Type B pancreatic cell (in vitro differentiated cells): ENCODE measurements at places on chromosomes 2 and 18. TPM values are rescaled to one million over a fixed set of nuclear protein-coding genes. Genes with fewer than 3 reads are reported as not detected.

Gene SMYD1
- total RNA-seq = 0.87 TPM in 1 of 2 replicates, not detected in the other

Gene LIMS1
- 40.9 and 43.5 TPM in 2 replicates for total RNA-seq

Gene LHCGR
- total RNA-seq = 0.40 and 0.92 TPM in 2 replicates

Gene LOXL3
- 3.4 and 23.8 TPM in 2 replicates for total RNA-seq

Gene NGEF
- 20.7 and 77.3 TPM in 2 replicates for total RNA-seq

Gene OXER1
- total RNA-seq = 2.3 and 2.8 TPM in 2 replicates

Gene CENPA
- total RNA-seq = 9.0 and 24.7 TPM in 2 replicates

Gene CYP27A1
- total RNA-seq = 6.5 and 6.9 TPM in 2 replicates

Gene CXCR1
- total RNA-seq = not detected in 2 replicates

- H3K27me3 ChIP-seq = no peaks in the 10 kb centered on the region
- H3K4me3 ChIP-seq = no peak overlapping the region
- H3K4me1 ChIP-seq = peaks cover 10% of the 10 kb centered on the region
- H3K36me3 ChIP-seq = no peaks in the 10 kb centered on the region
Measured at GRCh38 chr18:65907281-65907680, 156.5 kb downstream of the CDH7 start.

DNA sequence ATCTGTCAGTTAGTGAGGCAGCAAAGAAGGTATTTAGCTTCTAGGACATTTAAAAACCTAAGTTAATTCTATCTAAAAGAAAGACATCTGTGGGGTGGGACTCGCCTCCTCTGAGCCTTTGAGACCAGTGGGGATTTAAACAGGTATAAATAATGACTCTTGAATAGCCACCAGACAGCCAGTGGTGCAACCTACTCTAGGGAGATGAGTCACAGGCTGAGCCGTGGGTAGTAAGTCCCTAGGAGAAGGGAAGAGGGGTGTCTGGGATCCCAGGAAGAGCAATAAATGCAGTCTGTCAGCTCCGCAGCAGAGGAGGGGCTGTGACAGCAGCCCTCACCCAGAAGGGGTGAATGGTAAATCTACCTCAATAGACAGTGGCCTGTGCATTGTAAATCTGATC is 43.1 kb upstream of the GALNT3 start:
- no peaks in the 10 kb centered on the region for H3K36me3 ChIP-seq
- H3K4me1 ChIP-seq = no peaks in the 10 kb centered on the region
- H3K27me3 ChIP-seq = no peaks in the 10 kb centered on the region
- H3K27ac ChIP-seq = no peak overlapping the region

- no peaks in the 10 kb centered on the region for H3K27me3 ChIP-seq
- no peak overlapping the region for H3K27ac ChIP-seq
- H3K36me3 ChIP-seq = no peaks in the 10 kb centered on the region
- DNase-seq = no peak
- H3K4me1 ChIP-seq = no peaks in the 10 kb centered on the region
- H3K4me3 ChIP-seq = no peak overlapping the region
Measured at GRCh38 chr2:61721382-61721781, 132.5 kb downstream of the FAM161A start.

DNA sequence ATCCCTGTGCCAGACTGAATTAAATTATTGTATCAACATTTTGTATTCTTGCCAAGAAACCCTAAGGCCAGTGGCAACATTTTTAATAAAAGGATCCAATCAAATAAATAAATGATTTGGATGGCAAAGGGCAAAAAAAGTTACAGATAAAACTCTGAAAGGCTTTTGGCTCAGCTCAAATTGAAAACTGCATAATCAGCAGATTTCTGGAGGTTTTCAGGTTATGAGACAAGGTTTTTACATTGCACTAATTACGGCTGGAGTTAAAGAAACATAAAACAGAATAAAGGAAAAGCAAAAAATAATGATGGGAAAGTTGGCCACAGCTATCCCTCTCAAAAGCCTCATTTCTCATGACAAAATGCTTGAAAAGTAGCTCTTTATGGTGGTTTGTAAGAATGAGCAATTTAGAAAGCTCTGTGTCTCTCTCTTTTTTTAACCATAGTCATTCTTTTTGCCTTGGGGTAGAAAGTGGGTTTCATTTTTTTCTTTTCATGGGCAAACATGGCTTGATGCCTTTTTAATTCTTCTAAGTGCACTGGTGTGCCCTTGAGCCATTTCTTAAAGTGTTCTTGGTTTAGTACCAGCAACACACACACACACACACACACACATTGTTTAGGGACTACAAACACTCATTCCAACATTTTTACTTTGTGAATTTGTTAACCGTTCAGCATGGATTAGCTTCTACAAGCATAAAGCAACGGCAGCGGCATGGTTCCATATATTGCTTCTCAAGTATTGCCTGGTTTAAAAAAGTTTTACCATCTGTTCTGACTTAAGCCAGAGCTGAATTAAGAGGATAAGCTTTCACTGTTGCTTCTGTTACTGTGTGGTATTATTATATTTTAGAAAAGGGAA is 747.1 kb upstream of the FSHR start:
- DNase-seq = no peak
- peak overlapping the region; percentile 23 for H3K27ac ChIP-seq
- peaks cover 23% of the 10 kb centered on the region for H3K4me1 ChIP-seq
- no peaks in the 10 kb centered on the region for H3K27me3 ChIP-seq

- H3K27ac ChIP-seq = no peak overlapping the region
- no peak for DNase-seq
- no peak overlapping the region for H3K4me3 ChIP-seq
- peaks cover 3% of the 10 kb centered on the region for H3K4me1 ChIP-seq
Measured at GRCh38 chr18:34772887-34773286, 62.8 kb downstream of the DTNA start.

DNA sequence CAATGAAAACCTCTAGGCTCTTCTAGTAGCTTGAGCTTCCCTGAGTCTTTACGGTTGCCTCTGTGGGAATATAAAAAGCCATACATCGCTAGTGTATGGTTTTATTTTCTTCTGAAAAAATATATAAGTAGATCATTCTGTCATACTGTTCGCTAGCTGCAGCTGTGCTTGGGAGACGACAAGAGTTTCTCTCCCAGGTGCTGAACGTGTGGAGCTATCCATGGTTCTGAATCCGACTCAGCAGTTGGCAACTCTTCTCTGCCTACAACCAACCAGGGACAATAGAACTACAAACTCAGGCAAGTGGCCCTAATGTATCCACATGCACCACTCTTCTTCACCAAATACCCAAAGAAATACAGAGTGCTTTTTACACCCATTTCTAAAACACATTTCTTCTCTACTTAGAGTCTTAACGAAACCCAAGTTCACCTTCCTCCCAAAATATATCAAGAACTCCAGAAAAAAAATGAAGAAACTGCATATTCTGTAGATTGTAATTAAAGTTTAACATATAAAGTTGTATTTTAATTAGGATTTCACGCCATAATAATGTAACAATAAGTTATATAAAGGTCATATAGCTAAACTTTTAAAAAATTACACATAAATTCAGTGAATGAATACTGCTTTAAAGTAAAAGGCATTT is 2.2 kb upstream of the KCNH7 start:
- no peak overlapping the region for H3K27ac ChIP-seq
- H3K4me3 ChIP-seq = peak overlapping the region; percentile 89
- peaks cover 11% of the 10 kb centered on the region for H3K4me1 ChIP-seq
- peak; percentile 78 for DNase-seq
- peaks cover 44% of the 10 kb centered on the region for H3K27me3 ChIP-seq

- no peaks in the 10 kb centered on the region for H3K27me3 ChIP-seq
- H3K27ac ChIP-seq = no peak overlapping the region
- peaks cover 3% of the 10 kb centered on the region for H3K36me3 ChIP-seq
- H3K4me3 ChIP-seq = peak overlapping the region; percentile 59
- no peak for DNase-seq
Measured at GRCh38 chr2:8840475-8841091, 3.2 kb upstream of the KIDINS220 start.

DNA sequence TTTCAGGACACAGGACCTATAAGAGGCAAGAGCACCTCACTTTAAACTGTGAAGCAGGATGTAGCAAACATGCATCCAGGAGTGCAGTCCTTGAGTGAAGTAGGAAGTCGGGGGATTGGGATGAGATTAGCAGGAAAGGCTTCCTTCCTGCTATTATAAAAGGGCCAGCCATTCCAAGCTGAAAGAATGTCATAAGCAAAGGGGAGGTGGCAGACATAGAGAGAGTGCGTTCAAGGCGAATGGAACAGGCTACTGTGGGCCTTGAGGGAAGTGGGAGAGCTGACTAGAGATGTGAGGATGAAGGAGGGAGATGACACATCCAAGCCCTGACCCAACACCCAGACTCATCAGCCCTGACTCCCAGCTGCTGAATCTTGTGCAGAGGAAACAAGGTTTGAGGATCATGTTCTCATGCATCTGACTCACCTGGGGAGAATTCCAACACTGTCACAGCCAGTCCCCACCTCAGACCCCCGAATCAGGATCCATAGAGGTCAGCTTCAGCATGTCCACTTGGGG is 63.9 kb downstream of the GYPC start:
- H3K4me1 ChIP-seq = peaks cover 3% of the 10 kb centered on the region
- DNase-seq = no peak
- peaks cover 13% of the 10 kb centered on the region for H3K27me3 ChIP-seq
- no peaks in the 10 kb centered on the region for H3K36me3 ChIP-seq
- H3K27ac ChIP-seq = no peak overlapping the region
- no peak overlapping the region for H3K4me3 ChIP-seq

DNA sequence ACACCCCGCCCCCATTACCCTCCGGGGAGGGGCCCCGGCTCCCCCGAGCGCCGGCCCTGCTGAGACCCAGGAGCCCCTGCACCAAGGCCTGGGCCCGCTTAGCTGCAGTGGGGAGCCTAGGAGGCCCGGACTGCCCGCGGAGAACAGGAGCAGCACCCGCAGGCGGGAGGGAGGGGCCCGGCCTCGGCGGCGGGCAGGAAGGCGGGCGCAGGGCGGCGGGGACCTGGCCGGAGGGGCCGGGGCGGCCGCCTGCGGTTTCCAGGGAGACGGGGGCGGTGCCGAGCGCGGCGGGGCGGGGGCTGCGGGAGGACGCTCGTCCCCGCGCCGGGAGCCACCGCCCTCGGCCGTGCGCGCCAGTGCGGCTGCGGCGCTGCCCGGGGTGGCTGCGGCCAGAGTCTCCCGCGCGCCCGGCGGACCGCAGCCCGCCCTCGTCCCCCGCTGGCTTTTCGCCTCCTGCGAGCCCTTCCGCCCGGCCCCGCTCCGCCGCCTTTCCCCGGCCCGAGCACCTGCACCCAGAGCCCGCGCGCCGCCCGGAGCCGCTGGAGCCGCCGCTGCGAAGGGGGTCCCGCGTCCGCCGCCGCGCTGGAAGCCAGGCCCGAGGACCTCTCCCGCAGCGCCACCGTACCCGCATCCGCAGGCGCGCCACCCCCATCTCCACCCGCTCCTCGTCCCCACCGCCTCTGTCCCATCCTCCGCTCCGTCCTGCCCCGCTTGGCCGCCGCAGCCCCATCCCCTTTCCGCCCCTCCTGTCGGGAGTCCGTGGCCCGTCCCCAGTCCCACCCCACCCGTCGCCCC is 17.2 kb downstream of the GPC1 start:
- H3K27ac ChIP-seq = peak overlapping the region; percentile 96
- H3K4me3 ChIP-seq = peak overlapping the region; percentile 83
- H3K27me3 ChIP-seq = peaks cover 24% of the 10 kb centered on the region
- peaks cover 4% of the 10 kb centered on the region for H3K36me3 ChIP-seq

GRCh38 chr2:216548901-216549331 is 50.3 kb downstream of the RPL37A start:
- no peak overlapping the region for H3K27ac ChIP-seq
- peaks cover 6% of the 10 kb centered on the region for H3K27me3 ChIP-seq
- H3K36me3 ChIP-seq = peaks cover 3% of the 10 kb centered on the region
- peaks cover 48% of the 10 kb centered on the region for H3K4me1 ChIP-seq
- DNase-seq = no peak

DNA sequence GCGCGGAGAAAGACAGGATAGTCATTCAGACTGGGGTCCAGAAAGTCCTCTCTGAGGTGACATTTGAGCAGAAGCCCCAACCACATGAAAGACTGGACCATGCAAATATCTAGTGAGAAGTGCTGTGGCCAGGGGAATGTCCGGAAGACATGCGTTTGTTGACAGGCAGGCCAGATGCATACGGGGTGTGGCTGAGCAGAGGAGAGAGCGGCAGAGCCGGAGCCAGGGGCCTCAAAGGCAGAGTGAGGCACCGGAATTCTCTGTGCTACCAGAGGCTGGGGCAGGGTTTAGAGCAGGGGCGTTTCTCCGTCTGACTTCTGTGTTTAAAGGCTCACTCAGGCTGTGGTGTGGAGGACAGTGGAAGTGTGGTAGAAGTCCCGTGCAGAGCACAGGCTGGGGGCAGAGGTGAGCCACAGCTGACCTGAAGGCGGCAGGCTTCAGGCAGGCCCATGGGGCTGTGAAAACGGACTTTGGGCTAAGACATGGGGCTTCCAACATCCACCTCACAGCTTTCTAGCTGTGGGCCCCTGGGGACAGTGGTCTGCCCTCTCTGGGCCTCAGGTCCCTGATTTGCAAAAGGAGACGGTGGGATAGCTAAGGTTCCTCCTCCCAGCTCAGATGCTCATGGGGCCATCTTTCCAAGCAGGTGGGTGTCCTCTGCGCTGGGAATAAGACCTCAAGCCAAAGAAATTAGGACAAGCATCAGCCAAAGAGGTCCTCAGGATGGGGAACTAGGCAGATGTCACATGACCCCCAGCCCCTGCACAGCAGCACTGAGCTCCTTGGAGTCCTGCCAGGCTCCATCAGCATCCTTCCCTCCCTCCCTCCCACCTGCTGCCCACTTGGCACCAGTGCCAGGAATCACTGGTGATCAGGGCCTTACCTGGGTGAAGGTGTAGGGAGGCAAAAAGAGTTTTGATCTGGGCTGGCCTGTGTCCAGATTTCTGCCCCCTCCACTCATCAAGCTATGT is 11.2 kb downstream of the RUFY4 start:
- H3K27me3 ChIP-seq = peaks cover 14% of the 10 kb centered on the region
- DNase-seq = no peak
- H3K27ac ChIP-seq = no peak overlapping the region
- no peak overlapping the region for H3K4me3 ChIP-seq

- H3K4me1 ChIP-seq = peaks cover 13% of the 10 kb centered on the region
- no peak for DNase-seq
- H3K36me3 ChIP-seq = no peaks in the 10 kb centered on the region
- H3K27ac ChIP-seq = no peak overlapping the region
- no peaks in the 10 kb centered on the region for H3K27me3 ChIP-seq
Measured at GRCh38 chr2:235360446-235360845, 133.4 kb upstream of the AGAP1 start.

DNA sequence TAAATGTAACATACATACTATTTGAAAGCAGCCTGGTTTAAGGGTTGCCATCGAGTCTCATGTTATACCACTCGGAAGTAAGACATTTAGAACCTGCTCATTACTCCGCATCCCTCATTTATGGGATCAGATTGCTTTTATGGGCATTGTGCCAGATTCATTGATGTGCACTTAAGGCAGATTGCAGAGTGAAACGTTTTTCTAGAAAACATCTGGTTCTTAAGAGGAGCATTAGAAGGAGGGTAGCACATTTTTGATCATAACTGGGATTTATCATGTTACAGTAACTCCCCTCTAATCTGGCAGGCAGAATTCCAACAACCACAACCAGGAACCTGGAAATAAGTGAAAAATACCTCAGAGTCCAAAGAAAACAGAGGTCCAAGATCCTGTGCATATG is 74.2 kb upstream of the GALNT3 start:
- peaks cover 23% of the 10 kb centered on the region for H3K36me3 ChIP-seq
- no peak for DNase-seq
- H3K27ac ChIP-seq = no peak overlapping the region
